ENCODE measurements at places on chromosomes 1 and 21.

- no peak for DNase-seq
Measured at GRCh38 chr1:53057127-53057526, 4.9 kb upstream of the PODN start.

- peak; percentile 90 for DNase-seq
Measured at GRCh38 chr1:154878371-154879037, 8.4 kb upstream of the KCNN3 start.

GRCh38 chr1:85448358-85448757 is 16.6 kb downstream of the DDAH1 start:
- no peak for DNase-seq

- DNase-seq: no peak
Measured at GRCh38 chr21:42533963-42534355, 20.3 kb downstream of the SLC37A1 start.

DNA sequence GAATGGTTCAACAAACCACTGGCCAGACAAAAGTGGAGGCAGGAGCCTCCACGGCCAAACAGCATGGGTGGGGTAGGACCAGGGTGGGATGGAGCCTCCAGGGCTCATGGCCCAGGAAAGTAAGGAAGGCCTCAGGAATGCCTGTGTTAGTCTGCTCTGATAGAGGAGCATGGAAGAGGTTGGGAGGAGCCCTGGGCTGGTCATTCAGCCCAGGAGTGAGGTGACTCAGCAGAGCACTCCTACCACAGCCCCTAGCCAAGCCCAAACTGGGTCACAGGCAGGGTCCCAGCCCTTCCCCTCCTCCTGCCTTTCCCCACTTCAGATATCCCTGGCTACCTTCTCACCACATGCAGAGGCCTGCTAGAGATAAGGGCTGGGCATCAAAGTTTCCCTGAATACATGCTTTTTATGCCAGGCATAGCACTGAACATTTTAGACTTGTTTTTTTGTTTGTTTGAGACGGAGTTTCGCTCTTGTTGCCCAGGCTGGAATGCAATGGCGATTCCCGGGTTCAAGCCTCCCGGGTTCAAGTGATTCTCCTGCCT is 3.1 kb upstream of the SHISA4 start:
- DNase-seq: peak; percentile 78

- peak; percentile 86 for DNase-seq
Measured at GRCh38 chr1:247448107-247448791, 9.7 kb downstream of the OR2B11 start.

DNA sequence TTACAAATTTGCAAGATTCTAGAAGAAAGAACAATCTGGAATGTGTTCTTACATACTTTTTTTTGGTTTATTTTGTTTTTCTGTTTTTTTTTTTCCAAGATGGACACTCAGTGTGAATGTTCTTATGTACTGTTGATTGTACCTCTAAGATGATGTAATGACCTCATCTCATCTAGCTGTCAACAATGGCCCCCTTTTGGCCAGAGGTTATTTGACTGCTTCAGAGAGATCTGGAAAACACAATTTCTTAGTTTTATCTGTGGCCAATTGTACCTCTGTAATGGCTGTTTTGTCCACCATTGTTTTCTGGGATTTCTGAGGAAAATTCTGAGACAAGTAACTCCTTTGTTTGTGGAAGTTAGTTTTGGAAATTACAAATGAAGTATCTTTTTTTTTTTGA is 38.9 kb downstream of the ST6GALNAC3 start:
- DNase-seq: no peak

DNA sequence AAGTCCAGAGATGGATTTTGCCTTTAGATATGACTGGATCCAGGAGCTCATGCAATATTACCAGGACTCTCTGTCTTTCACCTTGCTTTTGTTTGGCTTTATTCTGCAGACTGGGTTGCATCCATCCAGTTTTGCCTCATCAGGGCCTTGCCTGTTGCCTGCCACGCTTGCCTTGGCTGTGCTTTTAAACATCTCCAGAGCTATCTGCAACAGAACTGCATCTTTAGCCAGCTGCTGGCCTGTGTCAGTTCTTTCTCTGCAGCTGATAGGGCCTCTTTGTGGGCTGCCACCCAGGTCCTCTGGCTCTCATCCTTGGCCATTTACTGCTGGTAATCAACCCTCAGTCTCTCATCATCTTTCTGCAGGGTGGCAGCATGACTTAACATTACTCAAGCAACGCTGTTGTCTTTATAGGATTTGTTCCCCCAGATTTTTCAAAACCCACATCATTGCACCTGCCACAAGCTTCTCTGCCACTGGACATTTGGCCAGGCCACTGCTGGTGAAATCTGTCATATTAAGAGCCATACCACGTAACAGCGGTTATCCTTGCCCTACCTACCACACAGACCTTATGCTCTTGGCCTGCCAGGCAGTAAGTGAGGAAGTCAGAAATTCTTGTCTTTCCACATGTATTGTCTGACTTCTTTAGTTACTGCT is 24.4 kb upstream of the HUNK start:
- no peak for DNase-seq

GRCh38 chr21:28991861-28992525 is 684 bp downstream of the LTN1 start:
- DNase-seq: peak; percentile 17

All from ELF-1 (cell line).